NCI-H748 treated with DMSO at 0.1 percent for 48 hours (cell line): ENCODE measurements at places on chromosomes 7 and 10.

DNA sequence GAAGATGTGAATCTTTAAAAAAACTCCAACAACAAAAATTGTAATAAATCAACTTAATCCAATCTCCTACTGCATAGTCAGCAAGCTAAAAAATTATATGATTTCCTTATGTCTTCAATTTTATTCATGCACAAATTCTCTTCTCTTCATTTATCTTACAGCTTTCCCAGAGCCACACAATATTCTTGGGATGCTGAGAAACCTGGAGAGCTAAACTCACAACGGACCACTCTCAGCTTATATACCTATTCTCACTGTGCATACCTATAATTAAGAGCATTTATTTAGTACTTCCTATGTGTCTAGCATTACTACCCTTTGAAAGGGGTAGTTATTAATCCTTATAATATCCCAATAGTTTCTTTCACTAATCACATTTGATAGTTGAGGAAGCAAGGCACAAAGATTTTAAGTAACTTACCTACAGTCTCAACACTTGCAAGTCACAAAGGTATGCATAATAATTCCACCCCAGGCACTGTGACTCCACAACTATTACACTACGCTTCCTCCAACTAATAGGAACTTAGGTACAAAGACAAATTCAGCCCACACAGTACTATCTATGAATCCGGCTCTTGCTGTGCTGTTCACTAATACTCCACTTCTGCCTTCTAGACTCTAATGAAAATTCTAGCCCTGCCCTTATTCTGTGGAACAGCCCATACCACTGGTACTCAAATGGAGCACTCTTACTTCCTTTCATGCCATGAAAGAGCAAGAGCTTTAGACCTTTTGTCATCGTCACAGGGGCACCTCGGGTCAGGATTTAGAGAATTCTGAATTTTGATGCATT lies 5.1 kb downstream of the CCDC71L start:
- DNase-seq, result no peak

DNA sequence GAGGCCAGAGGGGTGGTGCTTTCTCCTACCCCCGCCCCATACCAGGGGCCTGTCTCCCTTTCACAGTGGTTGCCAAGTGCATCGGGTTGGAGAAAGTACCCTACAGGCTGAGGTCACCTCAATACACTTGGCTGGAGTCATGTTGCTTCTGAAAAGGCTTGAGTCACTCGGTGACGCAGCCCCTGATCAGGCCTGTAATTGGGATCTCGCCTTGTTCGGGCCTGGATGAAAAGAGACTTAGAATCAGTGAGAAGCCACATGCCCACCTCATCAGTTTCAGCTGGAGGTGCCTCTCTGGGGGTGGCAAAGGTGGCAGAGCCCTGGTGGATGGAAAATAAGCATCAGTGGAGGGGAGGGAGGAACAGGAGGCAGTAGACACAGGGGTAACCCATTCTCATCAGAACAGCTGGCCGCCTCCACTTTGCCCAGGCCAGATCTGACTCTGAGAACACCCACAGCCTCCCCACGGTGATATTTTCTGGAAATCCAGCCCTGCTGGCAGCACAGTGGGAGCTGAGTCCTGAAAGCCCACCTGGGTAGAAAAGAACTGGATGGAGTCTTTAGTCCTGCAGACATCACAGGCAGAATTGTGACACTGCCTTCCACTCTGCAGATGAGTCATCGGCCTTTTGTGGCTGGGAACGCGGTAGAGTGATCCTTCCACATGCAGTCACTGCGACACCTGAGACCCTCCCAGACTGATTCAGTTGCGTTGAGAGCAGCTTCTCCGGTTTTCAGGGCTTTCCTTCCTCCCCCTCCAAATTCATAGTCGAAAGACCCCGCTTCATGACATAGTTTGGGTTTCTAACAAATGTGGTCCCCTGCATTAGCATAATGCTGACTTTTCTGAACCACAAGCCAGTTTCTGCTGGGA lies 108.0 kb downstream of the GRK5 start:
- DNase-seq, result no peak

- peak; percentile 54 for DNase-seq
Measured at GRCh38 chr10:118504467-118505205, 90.8 kb downstream of the PRLHR start.

DNA sequence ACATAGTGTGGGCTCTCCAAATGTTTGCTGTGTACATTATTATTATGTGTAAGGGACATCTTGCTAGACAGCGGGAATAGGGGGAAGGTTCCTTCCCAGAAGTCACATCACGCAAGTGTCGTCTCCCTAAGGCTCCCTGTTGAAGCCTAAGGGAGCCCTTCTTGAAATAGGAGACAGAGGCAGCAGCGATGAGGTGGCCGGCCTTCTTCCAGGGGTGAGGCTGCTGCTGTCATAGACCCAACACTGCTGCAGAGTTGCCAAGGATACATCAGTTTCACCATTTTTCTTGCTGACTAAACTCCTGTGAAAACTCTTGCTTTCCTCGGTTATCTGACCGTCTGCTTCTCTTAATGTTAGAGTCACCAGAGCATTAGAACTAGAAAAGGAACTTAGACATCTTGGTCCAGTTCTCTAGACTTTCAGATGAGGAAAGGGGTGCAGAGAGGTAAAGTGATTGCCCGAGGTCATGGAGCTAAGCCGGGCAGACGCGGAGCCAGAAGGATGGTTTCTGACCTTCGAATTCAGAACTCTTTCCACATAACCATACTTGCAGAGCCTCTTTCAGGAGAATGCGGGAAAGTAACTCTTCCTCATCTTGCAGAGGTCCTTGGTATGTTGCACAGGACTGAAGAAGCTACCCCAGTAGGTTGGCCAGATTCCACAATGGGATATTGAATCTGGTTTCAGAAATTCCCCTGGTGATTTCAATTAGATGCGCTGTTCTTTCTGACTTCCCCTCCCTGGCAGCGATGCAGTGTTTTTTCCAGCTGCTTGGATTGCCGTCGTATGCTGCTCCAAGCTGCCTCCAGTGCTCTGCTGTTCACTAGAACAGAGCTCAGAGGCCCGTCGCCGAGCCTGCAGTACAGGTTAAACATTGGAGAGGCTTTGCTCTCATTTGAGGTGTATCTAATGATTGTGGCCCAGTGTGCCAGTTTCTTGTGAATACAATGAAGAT lies 217.1 kb downstream of the CAMK1D start:
- no peak for DNase-seq

DNA sequence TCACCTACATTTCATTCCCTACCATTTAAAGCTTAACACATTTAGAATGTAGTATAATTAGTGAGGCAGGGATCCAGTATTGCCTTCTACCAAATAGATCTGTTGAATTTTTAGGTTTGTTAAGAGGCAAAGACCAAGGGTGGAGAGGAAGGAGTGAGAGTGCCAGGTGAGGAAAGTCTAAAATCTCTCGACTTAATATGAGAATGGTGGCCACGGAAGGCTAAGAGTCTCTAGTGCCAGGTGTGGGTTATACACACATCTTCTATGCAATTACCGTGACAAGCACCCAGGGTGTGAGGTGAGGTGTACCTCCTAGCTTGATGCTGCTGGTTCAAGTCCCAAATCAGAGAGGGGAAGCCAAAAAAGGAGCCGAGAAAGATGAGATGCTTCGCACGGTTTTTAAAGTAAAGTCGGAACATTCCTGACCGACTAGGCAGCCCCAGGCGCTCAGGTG lies 439 bp downstream of the IQUB start:
- no peak for DNase-seq

- no peak for DNase-seq
Measured at GRCh38 chr10:87966459-87966858, 103.0 kb downstream of the PTEN start.

- peak; percentile 42 for DNase-seq
Measured at GRCh38 chr7:126700807-126701604, 551.7 kb downstream of the GRM8 start.

DNA sequence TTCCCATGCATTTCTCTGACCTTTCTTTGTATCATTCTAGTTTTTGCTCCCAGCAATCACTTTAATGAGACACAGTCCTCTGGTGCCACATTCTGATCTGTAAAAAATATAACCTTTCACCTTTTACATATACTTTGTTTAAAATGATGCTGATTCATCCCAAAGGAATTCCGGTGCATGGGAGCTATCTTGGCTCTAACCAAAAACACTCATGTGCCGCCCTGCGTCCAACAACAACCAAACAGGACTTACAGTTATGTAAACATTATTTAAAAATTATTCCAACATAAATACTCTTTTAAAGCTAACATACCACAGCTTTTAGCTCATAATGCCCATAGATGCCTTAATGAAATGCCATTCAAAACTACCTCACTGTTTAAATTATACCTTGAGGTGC lies 7.7 kb upstream of the OPALIN start:
- no peak for DNase-seq

DNA sequence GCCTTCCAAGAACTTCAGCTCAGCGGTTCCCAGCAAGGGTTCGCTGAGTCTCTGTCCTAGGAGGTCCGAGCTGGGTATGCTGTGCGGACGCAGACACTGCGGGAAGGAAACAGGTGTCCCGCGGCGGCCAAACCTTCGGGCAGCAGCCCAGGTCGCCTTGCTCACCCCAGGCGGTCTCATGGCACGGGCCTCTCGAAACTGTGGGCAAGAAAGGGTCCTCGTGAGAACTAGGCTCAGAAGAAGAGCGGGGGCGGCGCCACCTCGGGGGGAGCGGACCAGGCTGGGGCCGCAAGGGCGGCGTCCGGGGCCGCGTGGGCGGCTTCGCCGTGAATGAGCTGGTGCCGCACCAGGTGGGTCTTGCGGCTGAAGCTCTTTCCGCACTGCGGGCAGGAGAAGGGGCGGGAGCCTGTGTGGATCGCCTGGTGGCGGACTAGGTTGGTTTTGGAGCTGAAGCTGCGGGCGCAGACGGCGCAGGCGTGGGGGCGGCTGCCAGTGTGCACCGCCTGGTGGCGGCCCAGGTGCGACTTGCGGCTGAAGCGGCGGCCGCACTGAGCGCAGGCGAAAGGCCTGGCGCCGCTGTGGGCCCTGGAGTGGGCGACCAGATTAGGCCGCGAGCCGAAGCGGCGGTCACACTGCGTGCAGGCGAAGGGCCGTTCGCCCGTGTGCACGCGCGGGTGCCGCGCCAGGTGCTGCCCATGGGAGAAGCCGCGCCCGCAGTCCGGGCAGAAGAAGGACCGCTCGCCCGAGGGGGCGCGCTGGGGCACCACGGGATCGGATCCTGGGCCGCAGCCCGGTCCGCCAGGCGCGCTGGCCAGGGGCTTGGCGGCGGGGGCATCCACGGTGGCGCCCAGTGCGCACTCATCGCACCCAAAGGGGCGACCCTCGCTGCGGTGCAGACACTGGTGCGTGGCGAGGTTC lies 8.6 kb downstream of the ZNF467 start:
- DNase-seq, result peak; percentile 8

DNA sequence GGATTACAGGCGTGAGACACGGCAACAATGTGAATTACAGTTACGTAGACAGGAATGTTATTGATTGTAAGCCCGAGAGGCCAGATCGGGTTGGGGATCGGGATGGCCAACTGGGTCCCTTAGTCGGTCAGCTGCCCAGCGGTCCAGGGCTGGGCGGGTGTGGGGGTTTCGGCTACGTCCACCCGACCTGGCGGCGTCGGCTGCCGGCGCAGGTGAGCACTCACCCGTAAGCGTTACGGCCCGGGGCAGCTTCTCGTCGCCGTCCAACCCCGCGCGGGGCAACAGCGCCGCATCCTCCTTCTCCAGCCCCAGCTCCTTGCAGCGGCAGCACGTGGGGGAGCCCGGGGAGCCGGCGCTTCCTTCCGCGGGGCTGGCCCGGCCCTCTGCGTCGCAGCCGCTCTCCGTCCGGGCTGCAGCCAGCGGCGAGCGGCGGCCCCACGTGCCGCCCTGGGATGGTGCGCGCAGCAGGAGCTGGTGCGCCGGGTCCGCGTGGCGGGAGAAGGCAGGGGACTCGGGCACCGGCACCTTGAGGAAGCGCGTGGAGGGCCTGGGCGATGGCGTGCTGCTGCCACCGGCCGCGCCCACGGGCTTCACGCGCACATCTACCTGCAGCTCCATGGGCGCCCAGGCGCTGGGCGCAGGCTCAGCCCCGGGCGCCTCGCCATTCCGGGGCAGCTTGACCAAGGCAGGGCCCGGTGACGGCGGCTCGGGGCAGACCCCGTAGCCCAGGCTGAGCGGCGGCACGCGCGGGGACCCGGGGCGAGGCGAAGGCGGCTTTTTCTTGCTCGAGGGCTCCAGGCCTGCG lies 609 bp downstream of the KLRG2 start:
- DNase-seq, result no peak

GRCh38 chr10:43623351-43623750 lies 17.1 kb downstream of the ZNF485 start:
- DNase-seq, result no peak

DNA sequence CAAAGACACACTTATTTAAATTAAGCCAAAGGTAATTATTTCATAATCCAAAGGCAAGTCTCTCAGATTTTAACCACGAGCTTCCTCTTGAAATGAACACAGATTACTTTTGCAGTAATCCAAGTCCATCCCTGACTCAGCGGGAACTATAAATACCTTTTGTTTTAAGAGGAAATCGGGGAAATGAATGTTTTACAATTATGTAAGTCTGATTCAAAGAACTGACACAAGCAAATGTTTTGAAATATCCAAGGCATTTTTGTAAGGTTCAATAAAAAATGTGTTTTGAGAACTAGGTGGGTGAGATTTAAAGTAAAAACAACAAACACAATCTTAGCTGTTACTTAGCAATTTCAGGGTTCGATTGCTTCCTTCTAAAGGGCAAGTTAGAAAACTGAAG lies 179.8 kb upstream of the ASAH2 start:
- no peak for DNase-seq

GRCh38 chr10:3136763-3137611 lies 35.6 kb downstream of the PITRM1 start:
- no peak for DNase-seq

- no peak for DNase-seq
Measured at GRCh38 chr7:70782796-70783195, 349.1 kb upstream of the GALNT17 start.

- no peak for DNase-seq
Measured at GRCh38 chr10:5574642-5575131, 49.9 kb downstream of the CALML3 start.

GRCh38 chr10:31426401-31426800 lies 107.4 kb downstream of the ZEB1 start:
- no peak for DNase-seq

GRCh38 chr10:682931-683447 lies 6.5 kb downstream of the DIP2C start:
- DNase-seq, result no peak
